Tibial nerve (tissue), 4 donors: ENCODE measurements at places on chromosomes 13 and 19. TPM values are rescaled to one million over a fixed set of nuclear protein-coding genes. Genes with fewer than 3 reads are reported as not detected.

URAD gene
- total RNA-seq, result not detected

N4BP2L2 gene
- total RNA-seq, result 270 TPM

DNA sequence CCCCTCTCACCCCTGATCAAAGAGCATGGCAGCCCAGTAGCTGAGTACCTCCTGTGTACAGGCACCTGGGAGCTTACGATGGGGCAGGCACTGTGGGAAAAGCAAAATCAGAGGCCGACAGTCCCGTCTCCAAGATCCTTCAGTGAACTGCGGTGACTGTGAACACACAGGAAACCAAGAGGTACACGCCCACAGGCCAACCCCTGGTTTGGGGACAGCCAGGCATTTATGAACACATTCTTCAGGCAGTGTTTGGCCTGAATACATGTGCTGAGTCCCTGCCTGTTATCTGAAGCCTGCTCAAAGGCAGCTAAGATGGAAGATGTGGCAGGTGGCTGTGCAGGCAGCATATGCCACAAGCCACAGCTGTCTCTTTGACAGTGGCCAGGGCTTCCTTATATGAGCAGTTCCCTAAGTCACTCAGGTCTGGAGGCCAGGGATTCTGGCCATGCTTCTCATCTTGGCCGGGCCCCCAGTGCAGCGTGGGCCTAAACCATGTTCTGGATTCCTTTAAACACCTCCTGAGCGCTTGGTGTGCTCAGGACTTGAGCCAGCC lies 123.6 kb downstream of the UQCRFS1 start:
- DNase-seq, result no peak

- no peak for DNase-seq
These were observed 66.2 kb upstream of the TM9SF2 start for GRCh38 chr13:99435116-99435515.

- no peak for DNase-seq
These were observed 316.2 kb upstream of the HTR2A start for GRCh38 chr13:47213047-47213446.

- no peak for DNase-seq
These were observed 143.5 kb downstream of the SLC7A1 start for GRCh38 chr13:29451976-29452375.

GRCh38 chr13:69274231-69274630 lies 833.4 kb upstream of the ATXN8OS start:
- DNase-seq, result no peak

DNA sequence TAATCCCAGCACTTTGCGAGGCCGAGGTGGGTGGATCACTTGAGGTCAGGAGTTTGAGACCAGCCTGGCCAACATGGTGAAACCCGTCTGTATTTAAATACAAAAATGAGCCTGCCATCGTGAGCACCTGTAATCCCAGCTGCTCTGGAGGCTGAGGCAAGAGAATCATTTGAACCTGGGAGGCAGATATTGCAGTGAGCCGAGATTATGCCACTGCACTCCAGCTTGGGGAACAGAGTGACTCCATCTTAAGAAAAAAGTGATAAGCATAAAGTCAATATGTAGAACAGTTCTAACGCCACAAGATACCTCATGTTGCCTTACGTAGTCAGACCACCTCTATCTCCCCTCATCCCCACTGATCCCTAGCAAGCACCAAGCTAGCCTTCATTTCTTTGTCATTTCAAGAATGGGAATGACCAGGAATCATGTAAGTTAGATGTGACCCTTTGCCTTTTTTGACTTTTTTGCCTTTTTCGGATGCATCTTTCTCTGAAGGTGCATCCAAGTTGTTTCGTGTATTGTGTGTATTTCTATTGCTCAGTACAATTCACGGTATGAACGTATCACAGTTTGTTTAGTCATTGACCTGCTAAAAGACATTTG lies 6.4 kb downstream of the RPL21 start:
- DNase-seq, result no peak

DNA sequence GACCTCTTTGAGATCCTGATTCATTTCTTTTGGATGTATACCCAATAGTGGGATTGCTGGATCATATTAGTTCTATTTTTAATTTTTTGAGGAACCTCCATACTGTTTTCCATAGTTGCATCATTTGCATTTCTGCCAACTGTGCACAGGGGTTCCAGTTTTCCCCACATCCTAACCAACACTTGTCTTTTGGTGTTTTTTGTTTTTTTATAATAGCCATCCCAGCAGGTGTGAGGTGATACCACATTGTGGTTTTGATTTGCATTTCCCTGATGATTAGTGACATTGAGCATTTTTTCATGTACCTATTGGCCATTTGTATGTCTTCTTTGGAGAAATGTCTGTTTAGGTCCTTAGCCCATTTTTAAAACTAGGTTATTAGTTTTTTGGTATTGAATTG lies 18.8 kb upstream of the GPR183 start:
- DNase-seq, result no peak

ZNF223 gene
- 6.0 TPM for total RNA-seq

LGALS14 gene
- not detected for total RNA-seq

- no peak for DNase-seq
These were observed 382.2 kb downstream of the FGF9 start for GRCh38 chr13:22053053-22053452.
